ENCODE measurements at places on chromosomes 1 and 21. TPM values are rescaled to one million over a fixed set of nuclear protein-coding genes. Genes with fewer than 3 reads are reported as not detected.

DNA sequence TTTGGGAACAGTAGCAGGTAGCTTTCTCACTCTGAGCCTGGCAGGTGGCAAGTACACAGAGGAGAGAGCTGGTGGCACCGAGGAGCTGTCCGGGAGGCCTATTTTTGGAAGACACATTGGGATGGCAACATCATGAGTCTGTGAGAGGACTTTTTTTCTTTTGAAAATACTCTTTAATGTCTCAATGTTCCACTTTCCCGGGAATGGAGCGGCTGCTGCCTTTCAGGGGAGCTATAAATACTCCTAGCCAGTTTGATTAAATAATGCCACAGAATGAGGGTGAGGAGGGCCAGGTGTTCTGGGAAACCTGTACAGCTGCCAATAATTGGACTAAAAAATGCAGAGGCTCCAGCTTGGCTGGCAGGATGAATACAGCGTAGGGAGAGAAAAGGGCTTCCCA is 93.3 kb upstream of the COG2 start:
- no peak for DNase-seq

DNA sequence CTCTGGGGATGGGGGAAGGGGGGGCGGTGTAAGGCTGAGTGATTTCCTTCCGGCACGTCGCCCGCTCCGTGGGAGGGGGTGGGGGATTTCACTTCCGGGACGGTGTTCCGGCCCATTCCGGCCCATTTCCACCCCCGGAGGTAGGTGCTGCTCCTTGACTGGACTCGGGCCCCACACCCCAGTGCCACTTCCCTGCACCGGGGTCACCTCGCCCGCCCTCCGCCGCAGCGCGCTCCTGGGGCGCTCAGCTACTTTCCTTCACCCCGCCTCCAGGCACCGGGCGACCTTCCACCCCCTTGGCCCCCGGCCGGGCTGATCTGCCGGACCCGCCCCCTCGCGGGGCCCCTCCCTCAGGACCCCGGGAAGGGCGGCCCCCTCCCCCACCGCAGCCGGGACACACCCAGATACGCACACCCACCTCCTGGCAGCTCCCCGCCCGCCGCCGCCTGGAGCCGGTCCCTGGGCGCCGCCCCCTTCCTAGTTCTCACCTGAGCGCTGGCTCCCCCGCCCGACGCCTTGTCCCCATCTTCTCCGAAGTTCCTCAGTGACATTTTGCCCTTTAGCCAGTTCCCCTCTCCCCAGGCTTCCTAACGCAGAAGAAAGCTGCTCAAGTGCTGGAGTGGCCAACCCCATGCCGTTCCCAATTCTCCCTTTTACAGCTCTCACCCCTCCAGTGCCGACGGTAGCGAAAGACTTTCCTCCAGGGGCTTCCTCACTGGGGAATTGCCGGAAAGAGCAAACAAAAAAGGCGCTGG is at the start of gene ZBTB37:
Gene ZBTB37 (plus strand): TSS at position 115 of the 755 bp plus-strand sequence. CDS start 1,846 bp downstream, outside the sequence.
- DNase-seq = peak; percentile 42

DNA sequence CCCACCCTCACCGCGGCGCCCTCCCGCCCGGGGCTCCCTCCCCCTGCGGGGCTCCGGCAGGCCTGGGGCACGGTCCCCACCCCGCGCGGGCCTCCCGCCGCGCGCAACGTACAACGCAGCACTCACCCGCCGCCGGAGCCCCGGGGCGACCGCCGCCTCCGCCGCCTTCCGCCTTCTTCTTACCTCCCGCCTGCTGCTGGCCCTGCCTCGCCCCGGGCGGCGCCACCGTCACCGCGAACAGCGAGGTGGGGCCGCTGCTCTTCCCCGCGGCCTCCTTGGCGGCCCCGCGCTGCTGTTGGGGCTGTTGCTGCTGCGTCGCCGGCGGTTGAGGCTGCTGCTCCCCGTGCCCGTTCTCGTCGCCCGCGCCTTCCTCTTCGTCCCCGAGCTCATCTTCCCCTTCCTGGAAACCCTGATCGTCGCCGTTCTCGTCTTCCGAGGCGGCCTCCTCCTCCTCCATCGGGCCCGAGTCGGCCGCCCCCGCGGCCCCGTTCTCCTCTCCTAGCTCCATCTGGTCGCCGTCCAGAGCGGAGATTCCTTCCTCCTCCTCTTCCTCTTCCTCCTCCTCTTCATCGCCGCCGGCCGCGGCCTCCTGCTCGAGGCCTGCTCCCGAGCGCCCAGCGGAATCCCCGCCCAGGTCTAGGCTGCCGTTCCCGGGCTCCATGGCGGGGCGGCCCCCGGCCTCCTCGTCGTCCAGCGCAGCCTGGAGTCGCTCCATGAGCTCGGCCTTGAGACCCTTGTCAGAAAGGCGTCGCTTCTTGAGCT is 671 bp downstream of the HNRNPU start:
- DNase-seq = no peak

GRCh38 chr1:5944154-5944842 is 47.9 kb downstream of the NPHP4 start:
- no peak for DNase-seq

DNA sequence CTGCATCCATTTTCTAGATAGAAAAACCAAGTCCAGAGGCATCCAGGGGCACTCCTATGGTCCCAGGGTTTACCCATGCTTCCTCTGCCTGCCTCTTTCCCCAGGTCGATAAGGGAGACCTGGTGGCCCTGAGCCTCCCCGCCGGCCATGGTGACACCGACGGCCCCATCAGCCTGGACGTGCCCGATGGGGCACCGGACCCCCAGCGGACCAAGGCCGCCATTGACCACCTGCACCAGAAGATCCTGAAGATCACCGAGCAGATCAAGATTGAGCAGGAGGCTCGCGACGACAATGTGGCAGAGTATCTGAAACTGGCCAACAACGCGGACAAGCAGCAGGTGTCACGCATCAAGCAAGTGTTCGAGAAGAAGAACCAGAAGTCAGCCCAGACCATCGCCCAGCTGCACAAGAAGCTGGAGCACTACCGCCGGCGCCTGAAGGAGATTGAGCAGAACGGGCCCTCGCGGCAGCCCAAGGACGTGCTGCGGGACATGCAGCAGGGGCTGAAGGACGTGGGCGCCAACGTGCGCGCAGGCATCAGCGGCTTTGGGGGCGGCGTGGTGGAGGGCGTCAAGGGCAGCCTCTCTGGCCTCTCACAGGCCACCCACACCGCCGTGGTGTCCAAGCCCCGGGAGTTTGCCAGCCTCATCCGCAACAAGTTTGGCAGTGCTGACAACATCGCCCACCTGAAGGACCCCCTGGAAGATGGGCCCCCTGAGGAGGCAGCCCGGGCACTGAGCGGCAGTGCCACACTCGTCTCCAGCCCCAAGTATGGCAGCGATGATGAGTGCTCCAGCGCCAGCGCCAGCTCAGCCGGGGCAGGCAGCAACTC is 41.3 kb downstream of the TMCC2 start:
- no peak for DNase-seq

- peak; percentile 27 for DNase-seq
Observed at GRCh38 chr1:228405979-228406228, 731 bp downstream of the TRIM11 start.

DNA sequence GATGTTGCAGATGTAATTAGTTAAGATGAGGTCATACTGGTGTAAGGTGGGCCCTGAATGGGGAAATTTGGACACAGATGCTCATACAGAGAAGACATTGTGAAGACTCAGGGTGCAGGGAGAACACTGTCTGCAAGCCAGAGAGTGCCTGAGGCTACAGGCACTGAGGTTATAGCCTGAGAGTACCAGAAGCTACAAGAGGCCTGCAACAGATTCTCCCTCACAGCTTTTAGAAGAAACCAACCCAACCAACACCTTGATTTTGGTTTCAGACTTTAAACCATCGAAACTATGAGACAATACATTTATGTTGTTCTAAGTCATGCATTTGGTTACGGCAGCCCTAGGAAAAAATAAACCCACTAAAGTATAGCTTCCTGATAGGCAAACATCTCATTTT is 321.7 kb upstream of the USP25 start:
- no peak for DNase-seq

DNA sequence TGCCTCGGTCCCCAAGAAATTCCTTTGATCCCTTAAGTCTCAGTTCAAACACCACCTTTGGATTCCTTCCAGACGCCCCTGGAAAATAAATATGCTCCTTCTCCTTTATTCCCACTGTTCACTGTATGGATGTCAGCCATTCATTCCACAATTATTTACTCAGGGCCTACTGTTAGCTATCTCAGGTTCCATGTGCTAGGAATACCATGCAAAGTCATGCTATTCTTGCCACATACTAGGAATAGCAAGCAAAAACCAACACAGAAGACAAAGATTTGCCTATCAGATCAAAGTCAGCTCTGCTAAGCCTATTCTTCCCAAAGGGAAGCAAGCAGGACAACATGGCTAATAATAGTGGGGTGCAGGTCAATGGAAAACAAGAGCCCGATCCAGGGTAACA is 29.8 kb downstream of the TTC13 start:
- no peak for DNase-seq

DNA sequence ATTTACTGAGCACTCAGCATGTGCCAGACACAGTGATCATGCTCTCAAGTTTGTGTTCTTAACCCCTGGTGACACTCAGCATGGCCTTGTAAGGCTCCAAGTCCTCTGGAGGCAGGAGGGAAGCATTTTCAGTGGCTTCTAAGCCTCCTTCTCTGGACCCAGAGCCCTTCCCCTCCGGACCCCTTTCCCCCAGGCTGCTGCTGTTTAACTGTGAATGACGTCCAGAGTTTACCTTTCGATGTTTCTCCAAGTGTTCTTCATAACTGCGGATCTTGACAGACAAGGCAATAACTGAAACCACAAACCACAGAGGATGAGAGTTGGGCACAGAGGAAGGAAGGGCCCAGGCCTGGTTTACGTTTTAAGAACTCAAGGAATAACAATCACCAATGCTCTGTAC is 6.5 kb downstream of the MRPS15 start:
- no peak for DNase-seq

DNA sequence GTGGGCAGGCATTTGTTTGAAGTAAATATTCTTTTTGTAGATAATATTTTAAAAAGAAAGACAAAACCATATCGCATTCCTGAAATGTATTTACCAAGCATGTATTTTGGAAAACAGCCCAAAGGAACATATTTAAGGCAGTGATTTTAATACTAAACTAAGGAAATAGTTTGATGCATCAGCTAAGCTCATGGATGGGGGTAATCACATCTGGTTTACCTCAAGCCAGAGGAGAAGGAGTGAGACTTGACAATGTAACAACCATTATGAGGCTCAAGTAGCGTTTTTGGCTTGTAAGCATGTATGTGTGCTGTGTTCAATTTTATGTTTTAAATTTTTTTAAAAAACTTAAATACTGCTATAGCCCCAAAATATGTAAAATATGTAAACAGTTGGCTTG is 390.5 kb downstream of the DISC1 start:
- DNase-seq = no peak

GRCh38 chr1:25442178-25442577 is 11.5 kb downstream of the MACO1 start:
- DNase-seq = peak; percentile 76

- DNase-seq = no peak
Observed at GRCh38 chr1:19289244-19289643, 674 bp upstream of the AKR7A3 start.

DNA sequence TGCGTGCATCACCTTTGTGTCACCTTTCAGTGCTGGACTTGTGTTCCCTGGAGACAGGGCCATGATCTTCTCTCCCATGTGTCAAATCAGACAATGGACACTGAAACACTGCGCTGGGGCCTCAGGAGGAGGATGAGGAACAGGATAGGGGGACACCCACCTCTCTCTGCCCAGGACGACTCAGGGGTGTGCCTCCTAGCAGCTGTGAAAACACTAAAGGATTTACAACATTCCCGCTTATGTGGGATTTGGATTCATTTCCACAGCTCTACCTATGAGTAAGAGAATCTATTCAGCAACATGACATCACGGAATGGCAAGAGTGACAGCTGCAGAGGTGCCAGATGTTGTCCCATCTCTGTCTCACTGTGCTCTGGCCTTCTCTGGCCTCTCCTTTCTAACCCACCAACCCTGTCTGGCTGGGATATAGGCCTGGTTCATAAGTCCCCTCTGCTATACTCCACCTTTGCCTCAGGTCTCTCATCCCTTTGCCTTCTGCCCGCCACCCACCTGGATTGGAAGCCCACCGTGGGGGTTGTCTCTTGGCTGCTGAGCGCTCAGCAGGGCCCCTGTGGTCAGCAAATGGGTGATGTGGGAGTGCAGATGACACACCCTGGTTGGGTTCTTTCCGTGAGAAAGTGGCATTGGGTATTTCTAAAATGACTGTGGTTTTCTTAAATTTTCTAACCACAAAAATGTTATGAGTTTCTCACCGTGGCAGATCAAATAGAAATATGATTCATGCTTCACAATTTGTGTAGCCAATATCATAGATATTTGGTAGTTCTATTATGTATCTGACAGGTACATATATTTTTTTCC is 47.1 kb upstream of the TLR5 start:
- DNase-seq = peak; percentile 87

SLC22A15 gene
- 10.3 TPM for total RNA-seq

SLC35A3 gene
- total RNA-seq = 16.6 TPM
